ENCODE measurements at places on chromosomes 4 and X.
A peak's percentile ranks its signal among the peaks of the same experiment; 100 is the strongest.

DNA sequence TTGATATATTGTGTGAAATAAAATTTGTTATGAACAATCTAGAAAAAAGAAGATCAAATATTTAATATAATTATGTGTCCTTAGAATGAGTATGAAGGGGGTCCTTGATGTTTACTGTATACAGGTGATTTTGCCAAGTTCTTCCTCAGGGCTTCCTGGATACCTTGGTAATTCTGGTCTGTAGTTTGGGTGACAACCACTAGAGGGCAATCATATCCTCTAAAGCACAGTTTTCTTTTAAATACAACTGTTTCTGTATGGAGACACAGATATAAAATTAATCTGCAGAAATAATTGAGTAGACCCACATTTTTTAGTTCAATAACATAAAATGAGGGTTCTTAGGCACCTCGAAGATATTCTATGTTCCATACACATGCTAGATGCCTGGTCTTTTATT is 157.7 kb downstream of the SPANXN1 start:
- no peak for DNase-seq

GRCh38 chr4:22045051-22045630 is 96.6 kb upstream of the KCNIP4 start:
- DNase-seq, result no peak

DNA sequence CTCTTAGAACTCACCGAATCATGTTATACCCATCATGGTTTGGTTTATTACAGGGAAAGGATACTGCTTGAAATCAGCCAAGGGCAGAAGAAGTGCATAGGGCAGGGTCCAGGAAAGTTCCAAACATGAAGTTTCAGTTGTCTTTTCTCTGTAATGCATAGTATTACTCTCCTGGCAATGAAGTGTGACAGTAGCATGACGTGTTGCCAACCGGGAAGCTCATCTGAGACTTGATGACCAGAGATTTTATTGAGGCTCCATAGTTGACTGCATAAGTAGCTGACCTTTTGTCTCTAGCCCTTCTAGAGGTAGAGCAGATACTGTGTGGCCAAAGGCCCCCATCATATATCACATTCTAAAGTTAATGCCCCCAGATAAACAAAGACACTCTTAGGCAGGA is 72.1 kb downstream of the BEND4 start:
- no peak for DNase-seq

DNA sequence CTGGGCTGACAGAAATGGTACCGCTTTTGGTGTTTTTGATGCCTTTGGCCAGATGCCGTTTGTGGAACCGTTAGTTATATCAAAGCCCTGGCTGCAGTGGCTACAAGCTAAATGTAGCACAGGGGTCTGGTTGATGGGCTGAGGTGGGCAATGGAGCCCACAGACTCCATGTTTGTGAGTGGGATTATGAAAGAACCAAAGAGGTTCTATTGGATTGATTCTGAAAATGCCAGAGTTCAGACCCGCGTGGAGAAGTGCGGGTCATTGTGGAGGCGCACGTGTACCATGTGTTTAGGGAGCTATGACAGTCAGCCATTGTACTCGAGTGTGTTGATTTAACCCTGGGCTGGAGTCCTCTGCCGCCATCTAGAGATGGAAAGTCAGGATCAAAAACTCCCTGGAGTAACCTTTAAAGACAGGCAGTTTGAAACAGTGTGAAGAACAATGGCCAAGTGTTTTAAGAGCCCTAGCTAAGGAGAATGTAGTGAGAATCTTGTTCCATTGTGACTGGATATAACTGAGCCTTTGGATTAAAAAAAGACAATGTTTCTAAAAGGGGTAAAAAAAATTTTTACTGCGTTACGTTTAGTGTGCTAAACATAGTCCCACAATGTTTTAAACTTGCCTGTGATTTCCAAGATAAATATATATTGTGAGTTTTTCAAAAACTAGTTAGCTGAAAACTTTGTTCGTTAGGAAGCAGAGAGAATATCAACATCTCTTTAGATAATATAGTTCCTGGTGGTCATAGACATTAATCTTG is 12.7 kb downstream of the ART3 start:
- DNase-seq, result peak; percentile 59

DNA sequence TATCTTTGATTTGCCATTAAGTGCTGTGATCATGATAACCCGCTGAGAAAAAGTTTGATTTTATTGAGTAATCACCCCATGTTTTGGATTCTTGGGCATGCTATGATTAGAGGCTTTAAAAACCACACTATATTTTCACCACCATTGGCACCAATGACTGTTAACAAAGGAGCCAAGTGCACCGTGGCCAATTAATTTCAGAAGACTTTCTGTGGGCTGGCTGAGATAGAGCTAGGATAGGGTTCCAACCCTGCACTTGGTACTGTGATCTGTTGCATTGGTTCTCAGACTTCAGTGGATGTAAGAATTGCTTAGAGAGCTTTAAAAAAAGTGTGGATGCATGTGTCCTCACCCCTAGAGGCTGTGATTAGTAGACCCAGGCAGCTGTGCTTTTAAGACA is 32.4 kb downstream of the OCRL start:
- DNase-seq, result no peak

DNA sequence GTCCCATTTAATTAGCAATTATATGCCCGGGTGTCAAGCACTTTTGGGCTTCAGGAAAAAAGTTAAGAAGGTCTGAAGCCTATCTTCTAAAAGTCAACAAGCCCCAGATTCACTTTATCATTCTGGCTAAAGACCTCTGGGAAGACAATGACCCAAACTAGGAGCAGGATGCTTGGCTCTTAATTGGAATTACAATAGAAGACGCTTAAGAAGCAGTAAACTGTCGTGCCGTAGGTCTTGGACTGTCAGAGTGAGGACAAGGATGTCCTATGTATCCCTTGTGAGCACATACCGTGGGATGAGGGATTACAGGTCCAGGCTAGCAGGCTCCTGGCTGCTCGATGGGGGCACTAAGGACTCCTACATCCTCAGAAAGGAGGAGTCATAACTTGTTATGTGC is 3.2 kb upstream of the ARHGAP36 start:
- no peak for DNase-seq

GRCh38 chrX:649166-649565 is 18.6 kb downstream of the SHOX start:
- no peak for DNase-seq

DNA sequence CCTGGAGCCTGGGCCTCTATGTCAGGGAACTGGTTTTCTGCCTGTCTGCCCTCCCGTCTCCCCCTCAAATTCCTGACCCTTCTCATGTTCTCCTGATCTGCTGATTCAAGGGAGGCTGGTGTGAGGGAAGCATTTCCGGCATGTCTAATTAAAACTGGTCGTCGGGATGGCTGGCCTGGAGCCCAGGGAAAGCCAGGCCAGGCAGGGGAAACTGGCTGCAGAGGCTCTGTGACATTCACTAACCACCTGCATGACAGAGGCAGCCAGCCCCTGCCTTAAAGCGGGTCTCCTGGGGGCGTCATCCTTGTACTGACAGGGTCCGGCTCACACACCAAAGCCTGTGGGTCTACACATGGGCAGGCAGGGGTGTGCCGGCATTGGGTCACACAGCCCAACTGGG is 35.2 kb downstream of the ABLIM2 start:
- no peak for DNase-seq

GRCh38 chr4:157170321-157170720 is 50.2 kb upstream of the GRIA2 start:
- DNase-seq, result no peak

DNA sequence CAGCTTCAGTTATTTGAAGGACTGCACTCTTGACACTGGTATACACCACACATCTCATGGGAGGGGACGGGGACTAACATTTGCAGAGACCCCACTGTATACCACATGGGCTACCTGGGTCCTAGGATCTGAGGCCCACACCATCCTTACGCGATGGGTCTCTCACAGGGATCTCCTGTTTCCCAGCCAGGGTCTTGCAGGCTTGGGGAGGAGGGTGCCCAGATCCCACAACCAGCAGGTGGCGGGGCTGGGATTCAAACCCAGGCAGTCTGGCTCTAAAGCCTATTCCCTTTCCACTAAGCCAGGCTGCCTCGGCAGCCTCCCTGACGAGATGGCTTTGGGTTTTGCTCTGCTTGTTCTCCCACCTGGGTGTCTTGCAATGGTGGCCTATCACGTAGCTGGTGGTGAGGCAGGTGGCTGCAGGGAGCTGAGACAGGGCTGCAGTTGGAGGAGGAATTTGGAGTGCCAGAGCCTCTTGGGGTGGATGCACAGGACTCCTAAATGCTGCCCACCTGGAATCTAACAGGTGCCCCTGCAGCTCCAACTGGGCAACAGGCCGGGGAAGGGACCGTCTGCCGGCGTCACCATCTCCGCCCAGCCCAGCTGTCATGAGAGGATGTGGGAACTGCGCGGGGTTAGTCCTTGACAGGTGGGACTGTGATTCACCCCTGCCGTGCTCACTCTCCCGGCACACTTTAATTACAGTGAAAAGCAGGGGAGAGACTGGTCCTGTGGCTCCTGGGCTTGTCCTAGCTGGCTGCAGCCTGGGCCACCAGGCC is 110.7 kb downstream of the PSAPL1 start:
- no peak for DNase-seq

GRCh38 chr4:76802236-76803021 is 95.5 kb downstream of the SOWAHB start:
- DNase-seq, result no peak

DNA sequence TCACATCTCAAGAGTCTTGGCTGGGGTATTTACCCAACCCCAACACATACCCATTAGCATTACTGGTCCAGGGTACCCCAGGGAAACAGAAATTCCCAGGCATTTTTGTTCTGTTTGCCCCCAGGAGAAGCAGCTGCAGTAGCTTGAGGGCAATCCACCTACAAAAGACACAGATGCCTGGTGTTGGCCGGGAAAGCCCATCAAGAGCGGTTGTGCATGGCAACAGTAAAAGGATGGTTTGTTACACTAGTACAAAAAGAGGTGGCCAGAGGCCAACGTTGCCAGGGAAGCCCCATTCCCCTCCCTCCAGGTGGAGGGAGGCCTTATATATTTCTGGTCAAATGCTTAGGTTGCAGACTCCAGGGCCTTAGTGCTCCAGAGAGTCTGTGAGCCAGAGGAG is 637.8 kb downstream of the BCOR start:
- no peak for DNase-seq

- no peak for DNase-seq
Measured at GRCh38 chr4:7854216-7854615, 85.4 kb downstream of the AFAP1 start.

DNA sequence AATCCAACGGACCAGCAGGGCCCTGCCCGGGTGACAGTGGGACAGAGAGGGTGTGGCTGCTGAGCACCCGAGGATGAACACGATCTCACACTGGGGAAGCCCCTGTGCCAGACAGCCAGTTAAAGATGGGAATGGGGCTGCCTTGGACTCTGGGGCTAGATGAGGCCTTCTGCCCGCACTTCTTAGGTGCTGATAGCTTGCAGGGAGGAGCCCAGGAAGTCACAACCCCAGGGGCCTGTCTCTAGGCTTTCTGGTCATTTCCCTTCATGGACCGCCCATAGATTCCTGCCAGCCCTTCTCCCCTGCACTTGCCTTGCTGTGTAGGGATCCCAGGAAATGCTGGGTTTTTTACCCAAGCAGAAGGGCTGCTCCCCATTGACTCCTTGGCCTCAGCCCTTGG is 6.2 kb downstream of the ZNF275 start:
- no peak for DNase-seq

- no peak for DNase-seq
Measured at GRCh38 chr4:88937081-88937480, 119.9 kb downstream of the FAM13A start.

DNA sequence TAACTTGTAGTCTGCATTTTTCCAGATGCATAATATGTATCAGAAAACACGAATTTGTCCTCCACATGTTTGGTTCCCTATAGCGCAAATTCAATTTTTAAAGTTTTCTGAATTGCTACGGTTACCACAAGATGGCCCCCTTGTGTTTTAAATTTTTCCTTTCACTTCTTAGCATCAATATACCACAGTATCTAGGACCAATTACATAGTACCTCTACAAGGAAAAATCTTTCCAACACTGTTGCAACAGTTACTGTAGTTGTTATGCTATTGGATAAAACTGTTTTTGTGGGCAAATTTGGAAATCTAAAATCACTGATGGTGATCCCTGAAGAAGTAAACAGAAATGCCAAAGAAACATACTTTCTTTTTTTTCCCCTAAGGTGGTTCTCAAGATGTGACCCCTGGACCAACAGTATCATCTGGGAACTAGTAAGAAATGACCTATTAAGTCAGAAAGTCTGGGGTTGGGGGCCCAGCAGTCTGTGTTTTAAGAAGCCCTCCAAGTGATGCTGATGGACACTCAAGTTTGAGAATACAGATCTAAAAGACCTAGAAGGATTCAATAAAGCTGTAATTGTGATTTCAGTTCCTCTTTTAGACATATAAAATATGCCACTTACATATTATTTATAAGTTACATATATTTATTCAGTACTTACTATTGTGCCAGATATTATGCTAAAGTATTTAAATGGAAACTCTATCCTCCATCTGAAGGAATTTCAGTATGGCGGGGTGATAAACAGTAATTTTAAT is 3.1 kb downstream of the ZGRF1 start:
- DNase-seq, result no peak

- no peak for DNase-seq
Measured at GRCh38 chrX:42996861-42997260, 218.9 kb upstream of the PPP1R2C start.
